Activated CD4-positive, alpha-beta T cell treated with anti-CD3 and anti-CD28 coated beads, Interleukin-2, amount 50 U/mL, for 48 hours (primary cell): ENCODE measurements at places on chromosomes 16 and 17.

GRCh38 chr17:44979426-44979995, 11.4 kb upstream of the C1QL1 start:
- DNase-seq, result no peak

DNA sequence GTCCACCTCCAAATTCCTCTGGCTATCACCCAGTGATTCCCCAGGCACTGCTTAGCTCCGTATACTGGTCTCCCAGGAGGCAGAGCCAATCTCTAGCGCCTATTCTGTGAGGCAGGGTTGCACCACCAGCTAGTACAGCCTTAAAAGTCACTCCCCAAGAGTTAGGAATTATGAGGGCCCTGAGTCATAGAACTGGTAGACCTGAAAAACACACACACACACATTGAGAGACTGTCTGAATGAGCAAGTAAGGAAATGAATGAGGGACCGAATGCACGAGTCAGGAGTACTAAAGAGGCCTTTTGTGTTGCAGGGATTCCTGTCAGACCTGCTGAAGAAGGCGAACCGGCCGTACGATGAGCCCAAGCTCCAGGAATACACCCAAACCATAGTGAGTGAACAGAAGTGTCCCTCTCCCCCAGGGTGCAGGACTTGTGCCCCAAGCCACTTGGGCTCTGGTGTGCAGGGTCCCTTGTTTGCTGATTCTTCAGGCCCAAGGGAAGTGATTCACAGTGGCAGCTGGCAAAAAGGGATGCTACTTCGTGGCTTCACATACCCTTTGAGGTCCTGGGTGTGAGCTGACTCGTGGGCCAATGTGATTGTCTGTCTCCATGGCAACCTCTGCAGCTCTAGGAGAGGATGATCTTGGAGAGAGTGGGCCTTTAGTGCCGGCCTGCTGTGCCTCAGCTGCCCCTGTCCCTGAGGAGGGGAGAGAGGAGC, 24.7 kb downstream of the CALB2 start:
- no peak for DNase-seq

DNA sequence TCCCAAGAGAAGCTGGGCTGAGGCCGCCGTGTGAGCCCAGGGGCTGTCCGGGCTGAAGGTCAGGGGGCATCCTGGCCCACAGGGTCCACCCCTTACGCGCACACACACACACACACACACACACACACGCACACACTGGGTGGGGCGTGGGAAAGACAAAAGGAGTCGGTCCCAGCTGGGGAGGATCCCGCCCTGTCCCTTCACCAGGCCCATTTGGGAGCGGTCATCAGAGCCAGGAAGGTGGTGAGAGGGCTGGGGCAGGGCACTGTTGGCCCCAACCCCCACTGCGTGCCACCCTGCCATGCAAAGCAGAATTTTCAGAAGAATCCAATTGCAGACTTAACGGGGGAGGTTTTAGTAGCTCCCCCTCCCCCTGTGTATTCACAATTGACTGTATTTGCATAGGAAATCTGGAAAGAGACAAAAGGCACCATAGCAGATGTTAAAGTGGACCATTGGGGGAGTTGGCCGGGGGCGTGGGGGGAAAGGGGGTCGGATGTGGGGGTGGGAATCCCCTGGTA, 11.3 kb upstream of the CD300A start:
- no peak for DNase-seq

DNA sequence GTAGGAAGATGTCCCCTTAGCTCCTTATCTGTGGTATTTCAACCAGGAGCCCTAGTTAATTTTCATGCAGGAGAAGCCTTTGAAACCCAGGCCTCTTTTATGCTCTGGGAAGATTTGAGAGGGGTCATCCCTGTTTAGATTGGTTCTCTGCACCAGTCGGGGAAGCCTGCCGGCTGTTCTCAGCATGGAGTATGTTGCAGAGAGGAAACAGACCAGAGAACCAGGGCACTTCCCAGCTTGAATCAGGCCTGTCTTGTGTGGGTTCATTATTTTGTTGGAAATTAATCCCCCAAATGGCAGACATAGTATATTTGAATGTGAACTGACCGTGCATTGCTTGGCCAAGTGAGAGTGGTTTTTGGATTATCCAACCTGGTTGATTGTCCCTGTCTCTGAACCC, 1082.1 kb upstream of the RBFOX1 start:
- no peak for DNase-seq

- no peak for DNase-seq
These were observed 5.9 kb upstream of the NUDT16L1 start for GRCh38 chr16:4687416-4687815.

DNA sequence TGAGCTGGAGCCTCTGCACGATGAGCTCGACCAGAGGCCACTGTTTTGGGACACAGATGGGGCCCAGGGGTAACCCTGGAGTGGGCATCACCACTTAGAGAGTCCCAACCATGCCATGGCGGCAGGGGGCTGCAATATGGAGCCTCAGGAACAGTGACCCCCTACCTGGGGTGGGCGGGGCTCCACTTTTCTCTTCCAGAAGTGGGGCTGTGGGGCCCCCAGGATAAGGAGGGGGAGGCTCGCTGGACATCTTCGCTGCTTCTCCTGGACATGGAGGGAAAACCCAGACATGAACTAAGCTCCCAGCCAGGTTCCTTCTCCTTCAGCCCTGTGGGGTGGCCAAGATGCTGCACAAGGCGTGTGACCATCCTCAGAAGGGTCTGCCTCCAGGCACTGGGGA, 24.7 kb downstream of the CDIP1 start:
- DNase-seq, result no peak

DNA sequence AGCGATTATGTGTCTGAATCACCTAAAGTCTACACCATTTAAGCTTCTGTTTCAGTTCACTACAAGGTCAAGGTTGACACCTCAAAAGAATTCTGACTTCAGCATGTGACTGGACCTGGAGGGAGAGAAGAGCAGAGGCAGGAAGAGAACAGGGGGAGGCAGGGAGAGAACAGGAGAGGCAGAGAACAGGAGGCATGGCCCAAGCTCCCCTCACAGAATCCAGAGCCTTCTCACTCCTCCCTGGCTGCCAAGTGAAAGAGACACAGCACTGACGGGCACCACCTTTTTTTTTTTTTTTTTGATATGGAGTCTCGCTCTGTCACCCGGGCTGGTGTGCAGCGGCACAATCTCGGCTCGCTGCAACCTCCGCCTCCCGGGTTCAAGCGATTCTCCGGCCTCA, 11.4 kb downstream of the GGA2 start:
- DNase-seq, result no peak

- DNase-seq, result no peak
These were observed 301.4 kb downstream of the CA10 start for GRCh38 chr17:51857052-51857597.

DNA sequence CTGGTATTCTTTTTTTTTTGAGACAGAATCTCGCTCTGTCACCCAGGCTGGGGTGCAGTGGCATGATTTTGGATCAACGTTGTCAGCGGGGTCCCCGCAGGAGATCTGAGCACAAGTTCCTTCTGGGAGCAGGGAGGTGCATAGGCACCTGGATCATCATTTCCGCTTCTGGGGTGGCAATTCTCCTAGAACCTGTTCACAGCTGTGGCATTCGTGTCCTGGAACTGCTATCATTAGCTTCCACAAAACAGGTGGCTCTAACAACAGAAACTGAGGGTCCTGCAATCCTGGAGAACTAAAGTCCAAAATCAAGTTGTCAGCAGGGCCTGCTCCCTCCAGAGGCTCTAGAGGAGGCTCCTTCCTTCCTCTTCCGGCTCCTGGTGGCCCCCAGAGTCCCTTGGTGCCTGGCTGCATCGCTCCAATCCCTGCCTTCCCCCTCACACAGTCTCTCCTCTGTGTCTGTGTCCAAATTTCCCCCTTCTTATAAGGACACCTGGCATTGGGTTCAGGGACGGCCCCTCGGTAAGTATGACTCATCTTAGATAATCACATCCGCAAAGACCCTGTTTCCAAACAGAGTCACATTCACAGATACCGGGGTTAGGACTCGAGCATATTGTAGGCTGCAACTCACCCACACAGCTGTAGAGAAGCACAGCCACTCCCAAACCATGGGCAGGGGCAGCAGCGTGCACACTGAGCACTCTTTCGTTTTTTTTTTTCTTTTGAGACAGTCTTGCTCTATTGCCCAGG, 43.5 kb upstream of the KLHDC4 start:
- DNase-seq, result no peak

- peak; percentile 49 for DNase-seq
These were observed 5.9 kb upstream of the MAP2K3 start for GRCh38 chr17:21278450-21279197.

DNA sequence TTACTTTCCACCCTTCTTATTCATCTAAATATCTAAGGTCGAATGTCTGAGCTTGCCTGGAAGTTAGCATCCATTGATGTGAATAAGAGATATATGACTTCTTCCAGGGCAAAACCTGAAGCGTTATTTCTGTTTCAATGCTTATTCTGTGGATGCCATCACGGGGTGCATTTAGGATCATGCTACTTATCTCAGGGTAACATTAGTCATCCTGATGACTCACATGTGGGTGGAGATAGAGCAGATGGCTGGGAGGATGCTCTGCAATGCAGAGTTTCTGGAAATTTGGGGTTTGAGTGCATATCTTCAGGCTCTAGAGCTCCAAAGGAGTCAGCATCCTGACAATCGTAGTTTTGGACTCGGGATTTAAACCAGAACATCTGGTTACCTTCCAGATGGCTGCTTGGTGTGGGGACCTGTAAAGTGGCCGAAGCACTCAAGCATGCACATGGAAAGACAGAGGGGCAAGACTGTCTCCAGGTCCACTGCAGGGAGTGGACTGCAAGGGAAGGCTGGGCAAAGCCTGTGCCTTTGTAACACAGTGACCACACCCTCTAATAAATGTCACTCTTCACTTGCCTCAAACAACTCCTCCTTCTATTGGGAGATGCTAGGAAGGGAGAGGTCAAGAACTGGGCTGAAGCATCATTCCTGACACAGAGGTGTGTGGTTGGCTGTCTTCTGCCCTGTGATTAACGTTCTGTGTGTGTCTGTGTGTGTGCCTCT, 175.2 kb upstream of the SALL1 start:
- DNase-seq, result no peak

DNA sequence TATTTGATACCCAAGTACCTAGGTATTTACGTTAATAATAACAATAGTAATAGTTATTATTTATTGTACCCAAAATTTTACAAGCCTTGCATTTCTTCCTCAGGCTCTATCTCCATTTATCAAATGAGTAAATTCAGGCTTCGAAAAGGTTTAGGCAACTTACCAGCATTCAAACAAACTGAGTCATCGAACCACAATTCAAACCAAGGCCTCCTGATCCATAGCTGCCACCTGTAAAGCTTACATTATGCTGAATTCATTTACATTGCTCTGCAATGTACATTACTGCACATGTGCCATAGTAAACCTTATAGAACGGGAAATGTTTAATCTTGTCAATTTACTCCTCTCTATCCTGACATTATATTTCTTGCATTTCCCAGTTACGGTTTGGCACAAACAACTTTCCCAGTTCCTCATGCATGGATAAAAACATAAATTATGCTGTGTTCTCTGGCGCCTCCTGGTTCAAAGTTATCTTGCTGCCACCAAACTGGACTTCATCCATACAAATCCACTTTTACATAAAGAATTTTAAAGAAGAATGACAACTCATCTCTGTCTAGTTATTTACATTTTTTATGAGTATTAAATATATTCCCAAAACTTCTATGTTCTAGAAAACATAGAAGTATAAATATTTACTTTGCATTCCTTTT, 360.6 kb upstream of the SOX9 start:
- DNase-seq, result no peak

GRCh38 chr17:50289991-50290702, 15.9 kb downstream of the TMEM92 start:
- peak; percentile 44 for DNase-seq

- DNase-seq, result no peak
These were observed 73.9 kb downstream of the STH start for GRCh38 chr17:46072998-46073397.

DNA sequence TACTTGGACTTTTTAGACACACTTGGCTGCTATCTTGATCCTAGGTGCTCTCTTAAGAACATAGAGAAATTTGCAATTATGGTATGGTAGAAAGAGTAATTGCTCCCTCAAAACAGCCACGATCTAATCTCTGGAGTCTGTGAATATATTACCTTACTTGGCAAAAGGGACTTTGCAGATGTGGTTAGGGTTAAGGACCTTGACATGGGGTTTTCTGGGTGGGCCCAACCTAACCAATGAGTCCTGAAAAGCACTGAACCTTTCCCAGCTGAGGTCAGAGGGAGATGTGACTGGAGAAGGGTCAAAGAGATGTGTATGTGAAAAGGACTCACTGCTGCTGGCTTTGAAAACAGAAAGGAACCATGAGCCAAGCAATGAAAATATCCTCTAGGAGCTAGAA, 26.7 kb upstream of the MED13 start:
- no peak for DNase-seq

DNA sequence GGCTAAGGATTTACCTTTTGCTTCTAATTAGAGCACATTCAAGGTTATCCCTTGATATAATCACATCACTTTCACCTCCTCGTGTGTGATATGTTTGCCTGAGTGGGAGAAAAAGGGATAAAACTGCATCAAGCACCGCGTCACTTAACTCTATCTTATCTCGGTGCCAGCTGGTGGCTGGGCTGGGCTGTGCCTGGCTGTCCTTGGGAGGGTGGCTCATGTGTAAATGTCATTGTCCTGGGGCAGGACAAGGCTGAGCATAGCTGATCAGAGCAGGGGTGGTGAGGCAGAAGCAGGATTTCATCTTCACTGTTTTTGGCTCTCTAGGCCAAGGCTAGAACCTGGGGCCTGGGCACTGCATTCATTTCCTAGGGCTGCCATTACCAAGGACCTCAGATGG, 105.3 kb downstream of the RAP1GAP2 start:
- DNase-seq, result no peak

GRCh38 chr16:13992976-13993375, 73.0 kb downstream of the ERCC4 start:
- DNase-seq, result no peak

DNA sequence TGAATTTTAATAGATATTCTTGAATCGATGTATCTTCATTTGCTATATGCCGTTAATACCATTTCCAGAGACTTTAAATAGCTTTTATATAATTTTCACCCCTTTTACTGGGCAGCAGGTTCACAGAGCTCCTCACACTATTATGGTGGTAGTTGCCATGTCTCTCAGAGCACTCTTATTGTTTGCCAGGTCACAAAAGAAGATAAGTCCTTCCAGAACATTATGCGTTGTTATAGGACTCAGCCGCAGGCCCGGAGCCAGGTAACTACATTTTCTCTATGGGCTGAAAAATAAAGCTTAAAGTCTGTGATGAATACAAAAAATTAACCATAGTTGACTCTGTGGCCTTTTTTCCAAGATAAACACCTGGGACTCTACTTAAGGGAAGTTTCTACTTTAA, 24.0 kb downstream of the AKTIP start:
- DNase-seq, result no peak

- DNase-seq, result no peak
These were observed 154.7 kb upstream of the CACNG3 start for GRCh38 chr16:24101431-24101830.

GRCh38 chr17:18361837-18362697, 1.3 kb downstream of the SHMT1 start:
- no peak for DNase-seq
